ENCODE measurements at places on chromosomes 12 and 14. TPM values are rescaled to one million over a fixed set of nuclear protein-coding genes. Genes with fewer than 3 reads are reported as not detected.

DNA sequence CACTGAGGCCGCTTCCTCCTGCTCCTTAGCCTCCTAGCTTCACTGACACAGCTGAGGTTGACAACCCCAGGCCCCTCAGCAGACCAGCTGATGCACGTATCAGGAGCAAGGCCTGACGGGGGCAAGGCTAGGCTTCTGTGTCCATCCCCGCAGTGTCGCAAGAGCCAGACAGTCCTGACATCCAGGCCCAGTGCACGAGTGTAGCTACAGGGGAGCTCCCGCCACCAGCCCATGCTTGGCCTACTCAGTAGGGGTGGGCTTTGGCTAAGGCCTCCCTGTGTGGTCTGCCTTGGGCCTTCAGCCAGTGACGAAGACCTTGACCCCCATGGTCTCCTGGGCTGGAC, 179.1 kb downstream of the DPF3 start:
- H3K4me3 ChIP-seq: no peak overlapping the region
- peak overlapping the region; percentile 67 for H3K27ac ChIP-seq
- no peaks in the 10 kb centered on the region for H3K36me3 ChIP-seq
- H3K4me1 ChIP-seq: peaks cover 26% of the 10 kb centered on the region
- no peak for DNase-seq

GRCh38 chr12:123094349-123095077, 56.4 kb downstream of the PITPNM2 start:
- H3K4me3 ChIP-seq: no peak overlapping the region
- H3K27ac ChIP-seq: peak overlapping the region; percentile 73
- peaks cover 62% of the 10 kb centered on the region for H3K4me1 ChIP-seq
- no peaks in the 10 kb centered on the region for H3K36me3 ChIP-seq

GRCh38 chr12:12714276-12715021, 2.7 kb upstream of the CDKN1B start:
- no peaks in the 10 kb centered on the region for H3K27me3 ChIP-seq
- peaks cover 30% of the 10 kb centered on the region for H3K4me1 ChIP-seq
- H3K27ac ChIP-seq: peak overlapping the region; percentile 100
- H3K4me3 ChIP-seq: peak overlapping the region; percentile 46

SYNE2 gene
- total RNA-seq: 101 TPM

DNA sequence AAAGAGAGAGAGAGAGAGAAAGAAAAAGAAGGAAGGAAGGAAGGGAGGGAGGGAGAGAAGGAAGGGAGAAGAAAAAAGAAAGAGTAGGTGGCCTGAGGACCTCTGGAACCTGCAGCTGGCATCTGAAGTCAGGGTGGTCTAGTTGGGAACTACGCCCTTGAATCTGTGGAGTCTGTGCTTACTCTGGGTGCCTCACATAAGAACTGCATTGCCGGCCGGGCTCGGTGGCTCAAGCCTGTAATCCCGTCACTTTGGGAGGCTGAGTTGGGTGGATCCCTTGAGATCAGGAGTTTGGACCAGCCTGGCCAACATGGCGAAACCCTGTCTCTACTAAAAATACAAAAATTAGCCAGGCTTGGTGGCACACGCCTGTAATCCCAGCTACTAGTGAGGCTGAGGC, 10.0 kb upstream of the NRDE2 start:
- H3K4me1 ChIP-seq: no peaks in the 10 kb centered on the region
- no peaks in the 10 kb centered on the region for H3K36me3 ChIP-seq

GRCh38 chr14:68580096-68580645, 212.7 kb downstream of the ZFP36L1 start:
- H3K4me3 ChIP-seq: no peak overlapping the region
- no peak overlapping the region for H3K27ac ChIP-seq
- no peaks in the 10 kb centered on the region for H3K27me3 ChIP-seq
- DNase-seq: no peak
- peaks cover 44% of the 10 kb centered on the region for H3K4me1 ChIP-seq

DNA sequence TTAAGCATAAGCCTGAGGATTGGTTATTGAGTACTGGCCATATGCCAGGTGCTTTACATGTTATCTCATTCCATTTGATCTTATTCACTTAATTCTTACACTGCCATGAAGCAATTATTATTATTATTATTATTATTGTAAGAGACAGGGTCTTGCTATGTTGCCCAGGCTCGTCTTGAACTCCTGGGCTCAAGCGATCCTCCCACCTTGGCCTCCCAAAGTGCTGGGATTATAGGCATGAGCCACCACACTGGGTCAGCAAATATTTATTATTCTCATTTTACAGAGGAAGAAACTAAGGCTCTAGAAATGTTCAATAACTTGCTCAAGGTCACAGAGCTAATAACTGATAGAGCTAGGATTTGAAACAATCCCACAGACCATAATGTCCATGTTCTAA, 14.8 kb downstream of the LIMA1 start:
- H3K36me3 ChIP-seq: no peaks in the 10 kb centered on the region
- no peak for DNase-seq
- peaks cover 12% of the 10 kb centered on the region for H3K4me1 ChIP-seq
- H3K27me3 ChIP-seq: no peaks in the 10 kb centered on the region

OR4E2 gene
- total RNA-seq: not detected

PRR4 gene
- total RNA-seq: 1.6 TPM

- H3K4me3 ChIP-seq: no peak overlapping the region
- no peak for DNase-seq
- H3K4me1 ChIP-seq: peaks cover 1% of the 10 kb centered on the region
These were observed 6.5 kb upstream of the TMEM119 start for GRCh38 chr12:108604208-108604941.

- H3K27me3 ChIP-seq: no peaks in the 10 kb centered on the region
- DNase-seq: no peak
These were observed 9.1 kb downstream of the TMCC3 start for GRCh38 chr12:94641283-94641682.

SUSD6 gene
- 89.5 TPM for total RNA-seq

- H3K27me3 ChIP-seq: no peaks in the 10 kb centered on the region
- H3K4me3 ChIP-seq: no peak overlapping the region
- peaks cover 27% of the 10 kb centered on the region for H3K4me1 ChIP-seq
- no peak overlapping the region for H3K27ac ChIP-seq
These were observed 632.8 kb downstream of the DIO2 start for GRCh38 chr14:79578470-79578869.

GRCh38 chr12:32446316-32447119, 47.2 kb downstream of the FGD4 start:
- DNase-seq: no peak
- no peak overlapping the region for H3K27ac ChIP-seq
- peaks cover 10% of the 10 kb centered on the region for H3K4me1 ChIP-seq
- no peaks in the 10 kb centered on the region for H3K27me3 ChIP-seq
- no peak overlapping the region for H3K4me3 ChIP-seq

DNA sequence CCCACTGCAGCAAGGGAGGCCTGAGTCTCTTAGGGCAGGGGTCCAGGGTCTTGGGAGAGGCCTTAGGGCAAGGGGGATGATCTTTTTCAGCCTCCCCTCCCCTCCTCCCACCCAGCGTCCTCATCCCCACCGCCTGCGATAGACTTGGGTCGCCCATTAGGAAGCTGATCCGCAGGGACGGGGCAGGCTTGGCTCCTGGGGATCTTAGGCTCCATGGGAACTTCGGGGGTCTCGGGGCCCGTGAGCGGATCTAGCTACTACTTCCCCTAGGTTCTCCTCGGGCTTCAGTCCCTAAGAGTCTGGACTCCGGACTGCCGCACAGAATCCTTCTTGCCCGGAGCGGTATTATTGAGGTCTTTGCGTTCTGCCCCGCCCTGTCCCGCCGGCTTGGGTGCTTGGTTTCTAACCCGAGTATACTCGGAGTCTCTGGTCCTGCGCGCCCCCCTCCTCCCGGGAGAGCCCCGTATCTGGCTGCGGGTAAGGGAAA, 2.2 kb upstream of the PTHLH start:
- no peak overlapping the region for H3K27ac ChIP-seq
- H3K27me3 ChIP-seq: peaks cover 10% of the 10 kb centered on the region
- H3K36me3 ChIP-seq: no peaks in the 10 kb centered on the region
- no peak for DNase-seq
- H3K4me1 ChIP-seq: peaks cover 33% of the 10 kb centered on the region

- no peak for DNase-seq
- H3K27me3 ChIP-seq: no peaks in the 10 kb centered on the region
- H3K27ac ChIP-seq: no peak overlapping the region
- no peak overlapping the region for H3K4me3 ChIP-seq
- H3K4me1 ChIP-seq: peaks cover 4% of the 10 kb centered on the region
- H3K36me3 ChIP-seq: peaks cover 36% of the 10 kb centered on the region
These were observed 20.0 kb upstream of the TEAD4 start for GRCh38 chr12:2939191-2939590.

LDHB gene
- total RNA-seq: 341 TPM

- H3K27me3 ChIP-seq: no peaks in the 10 kb centered on the region
- no peaks in the 10 kb centered on the region for H3K4me1 ChIP-seq
- H3K27ac ChIP-seq: no peak overlapping the region
- H3K4me3 ChIP-seq: no peak overlapping the region
- no peaks in the 10 kb centered on the region for H3K36me3 ChIP-seq
These were observed 33.2 kb downstream of the CKAP4 start for GRCh38 chr12:106214571-106214970.

GRCh38 chr12:98389593-98389992, 125.8 kb upstream of the TMPO start:
- H3K27me3 ChIP-seq: no peaks in the 10 kb centered on the region
- no peaks in the 10 kb centered on the region for H3K36me3 ChIP-seq
- no peak for DNase-seq
- H3K4me3 ChIP-seq: no peak overlapping the region
- no peak overlapping the region for H3K27ac ChIP-seq

DNA sequence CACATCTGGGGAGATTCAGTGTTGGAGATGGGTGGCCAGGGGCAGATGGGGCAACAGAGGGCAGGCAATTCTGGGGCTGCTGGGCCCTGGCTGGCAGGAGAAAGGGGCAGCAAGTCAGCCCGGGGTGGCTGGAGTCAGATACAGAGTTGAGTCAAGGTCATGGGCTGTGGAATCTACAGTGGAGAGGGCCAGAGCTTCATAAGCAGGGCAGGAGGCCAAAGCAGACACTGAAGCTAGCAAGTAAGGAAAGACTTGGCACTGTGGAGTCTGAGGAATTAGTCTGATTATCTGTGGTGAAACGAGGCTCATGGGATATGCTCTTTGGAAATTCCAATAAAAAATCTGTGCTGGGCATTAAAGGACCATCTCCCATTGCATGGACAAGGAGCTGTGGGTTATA, 95.5 kb downstream of the TMX1 start:
- no peak overlapping the region for H3K4me3 ChIP-seq
- H3K36me3 ChIP-seq: no peaks in the 10 kb centered on the region
- H3K27ac ChIP-seq: peak overlapping the region; percentile 60
- H3K27me3 ChIP-seq: no peaks in the 10 kb centered on the region
- peak; percentile 92 for DNase-seq

DNA sequence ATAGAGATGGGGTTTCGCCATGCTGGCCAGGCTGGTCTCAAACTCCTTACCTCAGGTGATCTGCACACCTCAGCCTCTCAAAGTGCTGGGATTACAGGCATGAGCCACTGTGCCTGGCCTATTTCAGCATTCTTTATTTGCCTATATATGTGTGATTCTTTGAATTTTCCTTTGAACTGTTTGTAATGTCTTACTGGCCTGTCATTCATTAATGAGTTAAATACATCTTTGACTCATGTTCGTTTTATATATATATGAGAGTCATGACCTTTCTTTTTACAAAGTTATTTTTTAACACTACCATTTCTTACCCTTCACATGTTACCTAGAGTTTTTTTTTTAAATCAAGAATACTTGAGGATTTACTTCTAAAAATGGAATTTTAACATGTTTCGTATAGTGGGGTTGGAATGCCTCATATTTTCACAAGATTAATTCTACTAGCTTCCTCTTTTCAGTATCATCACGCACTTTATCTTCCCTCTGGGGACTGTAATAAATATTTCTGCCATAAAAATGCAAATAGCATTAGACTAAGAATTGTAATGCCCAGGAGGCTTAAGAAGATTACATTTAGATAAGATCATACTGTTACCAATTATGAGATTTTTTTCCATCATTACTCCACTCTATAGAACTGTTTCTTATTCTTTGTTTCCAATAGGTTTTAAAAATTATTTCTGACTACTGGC, 66.7 kb downstream of the NTN4 start:
- no peak overlapping the region for H3K4me3 ChIP-seq
- H3K36me3 ChIP-seq: no peaks in the 10 kb centered on the region
- peaks cover 17% of the 10 kb centered on the region for H3K4me1 ChIP-seq
- H3K27ac ChIP-seq: no peak overlapping the region
- H3K27me3 ChIP-seq: no peaks in the 10 kb centered on the region

GRCh38 chr12:23290627-23291330, 658.7 kb downstream of the SOX5 start:
- no peak overlapping the region for H3K27ac ChIP-seq
- no peak overlapping the region for H3K4me3 ChIP-seq
- H3K27me3 ChIP-seq: no peaks in the 10 kb centered on the region

DNA sequence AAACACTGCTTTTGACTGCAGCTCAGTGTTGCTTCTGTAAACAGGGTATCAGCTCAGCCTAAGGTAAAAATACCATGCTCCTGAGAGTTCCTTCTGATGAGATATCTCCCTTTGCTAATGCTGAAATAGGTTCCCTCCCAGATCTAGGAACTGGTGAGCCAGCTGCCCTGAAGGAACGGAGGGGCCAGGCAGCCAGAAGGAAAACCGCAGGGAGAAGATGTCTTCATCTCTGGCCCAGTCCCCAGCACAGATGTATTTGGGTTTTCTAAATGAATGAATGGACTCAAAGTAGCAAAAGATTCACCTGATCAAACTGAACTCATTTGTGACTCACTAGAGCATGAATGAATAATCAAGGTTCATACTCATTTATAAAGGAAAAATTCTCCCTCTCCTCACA, 247.8 kb downstream of the MSRB3 start:
- H3K27ac ChIP-seq: no peak overlapping the region
- H3K4me3 ChIP-seq: no peak overlapping the region
- H3K36me3 ChIP-seq: no peaks in the 10 kb centered on the region
- no peaks in the 10 kb centered on the region for H3K4me1 ChIP-seq
- H3K27me3 ChIP-seq: no peaks in the 10 kb centered on the region

GRCh38 chr12:122067966-122068365, 10.6 kb upstream of the MLXIP start:
- no peaks in the 10 kb centered on the region for H3K27me3 ChIP-seq
- H3K36me3 ChIP-seq: no peaks in the 10 kb centered on the region
- DNase-seq: no peak
- peak overlapping the region; percentile 70 for H3K27ac ChIP-seq
- H3K4me3 ChIP-seq: peak overlapping the region; percentile 12
- peaks cover 78% of the 10 kb centered on the region for H3K4me1 ChIP-seq

GRCh38 chr14:72665259-72665658, 228.6 kb downstream of the DPF3 start:
- H3K27ac ChIP-seq: no peak overlapping the region
- DNase-seq: no peak
- H3K36me3 ChIP-seq: no peaks in the 10 kb centered on the region
- H3K27me3 ChIP-seq: no peaks in the 10 kb centered on the region

DNA sequence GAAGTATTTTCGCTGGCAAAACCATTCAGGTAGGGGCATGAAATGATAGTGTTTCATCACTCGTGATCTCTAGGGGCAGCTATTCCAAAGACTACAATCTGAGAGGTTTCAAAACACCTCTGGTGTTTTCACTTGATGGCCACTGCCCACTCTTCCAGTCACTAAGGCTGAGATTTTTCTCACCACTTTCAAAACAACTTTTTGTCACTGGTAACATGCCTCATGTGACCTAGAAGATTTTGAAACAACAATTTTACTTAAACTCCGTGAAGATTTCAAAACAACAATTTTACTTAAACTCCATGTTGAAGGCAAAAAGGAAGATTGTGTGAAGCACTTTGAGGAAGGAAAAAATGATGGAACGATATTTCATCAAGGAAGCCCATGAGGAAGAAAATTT, 1.2 kb upstream of the IRAK3 start:
- peak overlapping the region; percentile 39 for H3K27ac ChIP-seq
- H3K27me3 ChIP-seq: peaks cover 30% of the 10 kb centered on the region
- no peak overlapping the region for H3K4me3 ChIP-seq
- peaks cover 13% of the 10 kb centered on the region for H3K4me1 ChIP-seq
- no peak for DNase-seq

- no peaks in the 10 kb centered on the region for H3K27me3 ChIP-seq
- no peaks in the 10 kb centered on the region for H3K36me3 ChIP-seq
- H3K27ac ChIP-seq: no peak overlapping the region
- peak; percentile 39 for DNase-seq
These were observed 38.9 kb downstream of the EML1 start for GRCh38 chr14:99831903-99832685.

All from esophagus muscularis mucosa (tissue), 4 donors.